ENCODE measurements at places on chromosomes 2 and 18.

GRCh38 chr2:105114551-105114950, 76.7 kb downstream of the MRPS9 start:
- DNase-seq: no peak

DNA sequence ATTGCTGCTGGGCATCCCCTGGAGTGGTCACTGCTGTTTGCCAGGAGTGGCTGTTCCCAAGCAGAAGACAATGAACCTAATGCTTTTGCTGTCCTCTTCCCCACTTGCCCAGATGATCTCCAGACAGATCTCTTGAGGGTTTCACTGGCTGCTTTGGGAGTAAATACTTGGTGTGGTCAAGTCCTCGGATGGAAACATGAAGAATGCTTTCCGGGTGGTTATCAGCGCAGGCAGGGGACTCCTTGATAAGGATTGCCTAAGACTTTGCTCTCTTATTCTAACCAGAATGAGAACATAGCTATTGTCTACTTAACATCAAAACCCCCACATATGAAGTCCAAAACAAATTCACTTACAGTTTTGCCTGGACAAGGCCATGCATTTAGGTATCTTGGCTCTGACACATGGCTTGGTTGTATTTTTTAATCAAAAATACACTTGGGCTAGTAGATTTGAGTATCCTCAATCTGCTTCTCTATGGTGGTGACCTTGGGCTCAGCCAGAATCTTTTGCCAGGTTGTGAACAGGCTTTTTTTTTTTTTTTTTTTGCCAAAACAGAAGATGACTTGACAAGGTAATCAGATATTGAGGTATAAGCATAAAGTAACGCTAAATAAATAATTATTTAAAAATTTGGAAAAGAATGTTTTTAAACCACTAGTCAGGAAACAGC, 34.8 kb upstream of the MYO3B start:
- DNase-seq: no peak

DNA sequence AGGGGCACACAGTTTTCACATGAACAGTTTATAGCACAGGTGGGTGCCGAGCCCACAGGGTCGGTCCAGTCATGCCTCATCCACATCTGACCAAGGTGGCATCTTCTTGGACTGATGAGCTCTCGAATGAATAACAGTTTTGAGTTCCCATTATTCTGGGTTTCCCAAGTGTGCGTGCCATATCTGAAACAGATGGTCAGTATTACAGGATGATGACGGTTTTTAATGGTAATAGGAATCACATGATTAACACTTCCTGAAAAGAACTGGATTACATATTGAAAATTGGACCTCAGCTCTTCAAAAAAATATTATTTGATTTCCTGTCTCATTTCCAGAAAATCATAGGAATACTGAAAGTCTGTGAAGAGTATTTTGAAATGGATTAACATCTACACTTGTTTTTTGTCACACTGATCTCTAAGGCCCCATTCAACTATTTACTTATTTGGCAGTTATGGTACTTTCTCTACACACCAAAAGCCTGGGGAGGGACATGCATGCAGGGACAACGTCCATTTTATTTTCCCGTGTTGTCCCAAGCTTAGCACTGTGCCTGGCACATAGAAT, 22.2 kb upstream of the NAB1 start:
- no peak for DNase-seq

DNA sequence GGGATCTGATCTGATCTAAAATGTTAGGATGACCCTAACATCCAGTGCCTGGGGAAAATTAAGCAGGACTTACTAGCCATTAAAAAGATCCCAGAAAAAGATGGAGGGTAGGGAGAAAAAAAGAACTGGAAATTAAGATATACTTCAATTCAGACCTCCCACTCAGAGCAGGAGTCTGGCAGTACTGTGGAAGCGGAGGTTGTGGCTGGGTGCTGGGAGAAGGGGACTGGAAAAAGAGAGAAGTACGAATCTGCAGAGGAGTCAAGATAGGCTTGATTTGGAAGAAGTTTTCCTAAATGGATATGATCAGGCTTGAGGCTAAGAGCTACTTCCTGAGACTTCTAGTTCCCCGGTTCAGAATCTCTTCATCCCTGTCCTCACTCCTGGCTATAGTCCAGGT, 33.5 kb upstream of the IHH start:
- no peak for DNase-seq

DNA sequence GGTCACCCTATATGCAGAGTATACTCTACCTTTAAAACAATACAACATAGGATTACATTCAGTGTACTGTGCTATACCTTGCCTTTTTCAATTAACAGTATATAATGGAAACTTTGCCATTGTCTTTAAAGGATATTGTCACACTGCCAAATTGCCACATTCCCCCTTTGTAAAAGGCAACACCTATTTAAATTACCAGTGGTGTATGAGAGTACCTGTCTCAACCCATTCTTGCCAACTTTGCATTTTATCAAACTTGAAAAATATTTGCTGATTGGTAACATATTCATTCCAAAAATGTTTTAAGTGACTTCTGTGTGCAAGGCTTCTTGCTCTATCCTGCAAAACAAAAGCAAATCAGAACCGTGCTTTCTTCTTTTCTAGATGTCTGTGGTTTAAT, 92.9 kb downstream of the FMNL2 start:
- no peak for DNase-seq

DNA sequence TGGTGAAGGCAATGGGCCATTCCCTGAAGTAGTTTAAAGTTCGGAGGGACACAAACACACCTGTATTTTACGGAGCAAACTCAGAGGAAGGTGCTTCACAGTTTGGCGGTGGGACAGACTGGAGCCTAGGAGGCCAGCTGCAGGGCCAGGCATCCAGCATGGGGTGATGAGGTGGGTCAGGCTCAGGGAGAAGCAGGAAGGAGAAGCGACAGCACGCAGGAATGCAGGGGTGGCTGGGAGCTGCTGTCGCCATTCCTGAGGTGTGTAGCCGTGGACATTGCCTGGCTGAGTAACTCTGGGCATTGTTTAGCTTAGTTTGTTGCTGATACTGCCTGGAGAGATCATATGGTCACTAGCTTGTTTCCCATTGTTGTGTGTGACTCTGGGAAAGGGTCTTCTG, 35.8 kb upstream of the METTL21A start:
- no peak for DNase-seq

DNA sequence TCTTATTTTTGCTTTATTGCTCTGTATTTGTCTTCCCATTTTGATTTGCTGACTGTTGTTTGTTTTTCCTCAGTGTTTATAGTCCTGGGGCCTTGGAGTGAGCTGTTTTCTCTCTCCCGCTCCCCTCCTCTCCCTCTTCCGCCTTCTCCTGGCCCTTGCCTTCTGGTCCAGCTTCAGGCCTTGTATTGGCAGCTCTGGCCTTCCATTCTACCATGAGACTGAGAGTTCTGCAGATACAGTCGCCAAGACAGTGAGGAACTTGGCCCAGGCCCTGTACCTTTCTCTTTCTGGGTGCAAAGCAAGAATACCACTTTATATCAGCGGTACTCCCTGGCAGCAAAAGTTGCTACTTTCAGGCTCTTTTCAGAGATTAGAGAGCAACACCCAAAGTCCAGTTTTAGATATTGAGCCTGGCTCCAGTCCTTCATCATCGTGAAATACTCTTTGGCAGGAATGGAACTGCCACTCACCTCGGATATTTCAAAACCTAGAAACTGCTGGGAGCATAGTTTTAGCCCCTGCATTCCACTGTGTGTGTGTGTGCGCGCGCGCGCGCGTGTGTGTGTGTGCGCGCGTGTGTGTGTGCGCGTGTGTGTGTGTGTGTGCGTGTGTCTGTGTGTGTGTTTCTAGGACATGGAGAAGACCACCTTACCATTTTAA, 17.1 kb upstream of the L3MBTL4 start:
- DNase-seq: no peak

- no peak for DNase-seq
These were observed 11.6 kb upstream of the RBFA start for GRCh38 chr18:80022613-80023012.

DNA sequence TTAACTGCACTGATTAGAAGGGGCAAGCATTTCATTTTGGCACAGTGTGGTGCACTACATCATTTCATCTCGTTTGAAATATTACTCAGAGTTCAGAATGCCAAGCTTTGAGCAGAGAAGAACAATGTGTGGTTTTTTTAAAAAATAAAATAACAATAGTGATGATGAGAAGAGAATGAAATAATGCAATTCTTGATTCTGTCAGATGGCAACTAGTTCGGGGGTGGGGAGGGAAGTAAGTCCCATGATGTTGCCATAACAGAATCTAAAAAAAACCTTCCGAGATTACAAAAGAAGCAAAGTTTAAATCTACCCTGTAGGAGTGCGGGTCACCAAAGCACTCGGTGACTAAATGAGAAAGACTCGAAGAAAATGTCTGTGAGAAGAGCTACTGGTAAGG, 490.4 kb downstream of the NR4A2 start:
- no peak for DNase-seq

Measured in activated T-helper 1 cell treated with anti-CD3 and anti-CD28 coated beads, Interleukin-12 subunit alpha, Interleukin-12 subunit beta, Interleukin-2, Interleukin-4 antibody, amounts not matched to agents 30 ng/mL and 10 ng/mL and 1 ng/mL, durations not matched to agents 14 hours and 24 hours and 36 hours (primary cell).